ENCODE measurements at places on chromosomes 5 and 9.

DNA sequence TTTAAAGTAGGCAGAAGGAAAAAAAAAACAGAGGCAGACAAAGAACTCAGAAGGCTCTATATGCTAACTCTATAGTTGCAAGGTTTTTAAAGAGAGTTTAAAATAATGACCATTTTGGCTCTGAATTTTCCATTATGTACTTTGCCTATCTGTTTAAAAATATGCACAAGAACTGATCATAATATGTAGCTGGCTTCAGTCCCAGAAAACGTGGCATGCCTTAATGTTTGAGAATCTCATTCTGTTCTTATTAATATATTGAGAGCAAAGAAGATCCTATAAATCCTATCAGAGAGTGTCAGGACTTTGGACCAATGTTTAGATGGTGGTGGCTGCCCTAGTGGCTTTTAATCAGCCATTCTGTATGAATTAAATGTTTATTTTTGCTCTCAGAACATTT lies 121.5 kb downstream of the JMY start:
- DNase-seq, result no peak

GRCh38 chr5:14357851-14358250 lies 214.7 kb downstream of the TRIO start:
- DNase-seq, result no peak

GRCh38 chr5:157283434-157283833 lies 17.5 kb downstream of the CYFIP2 start:
- no peak for DNase-seq

DNA sequence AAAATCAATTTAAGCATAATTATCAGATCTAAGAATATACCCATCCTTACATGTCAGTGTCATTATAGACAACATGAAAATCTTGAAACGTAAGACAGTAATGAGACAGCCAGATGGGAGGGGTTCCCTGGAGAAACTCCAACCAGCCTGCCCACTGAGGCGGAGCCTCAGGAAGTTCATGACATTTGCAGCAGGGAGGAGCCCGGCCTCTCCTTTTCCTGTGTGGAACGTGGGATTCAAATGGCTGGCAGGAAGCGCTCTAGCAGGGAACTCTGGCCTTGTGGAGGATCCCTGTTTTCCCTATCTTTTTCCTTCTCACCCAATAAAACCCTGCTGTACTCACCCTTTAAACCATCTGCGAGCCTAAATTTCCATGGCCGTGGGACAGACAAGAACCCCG lies 176.6 kb upstream of the KCNN2 start:
- DNase-seq, result no peak

- DNase-seq, result no peak
Measured at GRCh38 chr9:124458441-124458840, 8.2 kb downstream of the ADGRD2 start.

GRCh38 chr9:21931428-21931827 lies 62.8 kb downstream of the CDKN2A start:
- DNase-seq, result no peak

- no peak for DNase-seq
Measured at GRCh38 chr9:119986713-119987112, 593.3 kb downstream of the CDK5RAP2 start.

GRCh38 chr9:36987891-36988290 lies 46.2 kb downstream of the PAX5 start:
- DNase-seq, result no peak

DNA sequence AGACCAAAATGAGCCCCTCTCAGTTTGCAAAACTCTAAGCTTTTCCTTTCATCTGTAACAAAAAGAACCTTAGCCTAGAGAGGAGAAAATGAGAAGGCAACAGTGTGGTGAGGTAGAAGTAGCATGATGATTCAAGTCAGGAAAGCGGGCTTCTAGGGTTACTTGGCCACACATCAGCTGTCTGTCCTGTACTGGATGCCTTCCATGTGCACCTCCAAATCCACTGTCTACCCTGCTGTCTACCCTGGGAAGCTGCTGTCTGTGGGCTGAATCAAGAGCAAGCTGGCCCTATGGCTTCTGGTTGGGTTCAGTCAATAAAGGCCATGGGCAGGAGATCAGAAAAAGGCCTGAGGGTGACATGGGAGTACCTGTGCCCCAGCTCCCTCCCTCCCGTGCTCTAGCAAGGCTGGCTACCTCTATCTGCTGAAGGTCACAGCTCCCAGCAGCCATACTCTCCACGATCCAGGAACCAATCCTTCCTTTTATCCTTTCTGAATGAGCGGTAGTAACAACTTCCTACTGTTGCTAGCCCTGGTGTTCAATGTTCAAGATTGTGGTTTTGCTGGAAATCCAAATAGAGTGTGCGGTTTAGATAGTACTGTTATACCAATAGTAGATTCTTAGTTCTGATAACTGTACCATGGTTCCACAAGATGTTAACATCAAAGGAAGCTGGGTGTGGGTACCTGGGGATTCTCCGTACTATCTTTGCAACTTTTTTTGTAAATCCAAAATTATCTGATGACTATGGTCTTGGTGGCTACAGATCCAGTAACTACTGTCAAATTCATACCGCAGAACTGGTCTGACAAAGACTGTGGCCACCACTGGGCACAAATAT lies 191.0 kb downstream of the ESM1 start:
- DNase-seq, result no peak

GRCh38 chr9:13171261-13171660 lies 108.2 kb downstream of the MPDZ start:
- DNase-seq, result no peak

DNA sequence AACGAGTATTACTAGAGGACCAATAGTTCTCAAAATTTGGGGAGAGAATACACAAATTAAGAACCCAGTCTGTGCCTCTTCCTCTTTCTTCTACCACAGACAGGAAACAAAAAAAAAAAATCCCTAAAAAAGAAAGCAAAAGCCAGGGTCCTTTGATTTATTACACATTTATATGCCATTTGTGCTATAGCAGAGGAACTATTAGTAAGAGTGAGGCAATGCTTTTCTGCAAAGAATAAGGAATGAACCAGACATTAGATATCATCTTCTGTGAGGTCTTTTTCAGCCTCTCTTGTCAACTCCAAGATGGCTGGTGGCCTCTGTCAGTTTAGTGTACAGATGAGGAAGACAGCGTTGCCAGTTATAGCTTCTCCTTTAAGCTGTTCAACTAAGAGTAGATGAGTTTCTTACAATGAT lies 127.6 kb downstream of the RFX3 start:
- DNase-seq, result no peak

GRCh38 chr5:77798456-77798855 lies 22.3 kb upstream of the TBCA start:
- DNase-seq, result no peak

DNA sequence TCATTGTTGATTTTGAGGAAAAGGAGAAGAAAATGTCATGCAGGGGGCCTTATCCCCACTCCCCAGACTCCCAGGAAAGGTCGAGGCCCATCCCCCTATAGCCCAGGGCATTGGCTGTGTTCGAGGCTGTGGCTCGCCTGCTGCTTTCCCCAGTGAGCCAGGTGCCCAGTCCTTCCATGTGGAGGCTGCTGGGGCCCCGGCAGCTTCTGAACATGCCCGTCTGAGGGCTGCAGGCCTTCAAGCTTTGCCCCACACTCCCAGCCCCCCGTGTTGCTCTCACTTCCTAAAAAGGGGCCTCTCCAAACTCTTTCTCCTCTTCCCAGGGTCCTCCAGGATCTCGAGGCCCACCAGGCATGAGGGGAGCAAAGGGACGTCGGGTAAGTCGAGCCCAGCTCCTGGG lies 64.7 kb upstream of the ORM1 start:
- DNase-seq, result no peak

GRCh38 chr5:39109606-39110005 lies 35.4 kb upstream of the RICTOR start:
- DNase-seq, result no peak

- no peak for DNase-seq
Measured at GRCh38 chr9:122172131-122172530, 12.4 kb downstream of the MORN5 start.

DNA sequence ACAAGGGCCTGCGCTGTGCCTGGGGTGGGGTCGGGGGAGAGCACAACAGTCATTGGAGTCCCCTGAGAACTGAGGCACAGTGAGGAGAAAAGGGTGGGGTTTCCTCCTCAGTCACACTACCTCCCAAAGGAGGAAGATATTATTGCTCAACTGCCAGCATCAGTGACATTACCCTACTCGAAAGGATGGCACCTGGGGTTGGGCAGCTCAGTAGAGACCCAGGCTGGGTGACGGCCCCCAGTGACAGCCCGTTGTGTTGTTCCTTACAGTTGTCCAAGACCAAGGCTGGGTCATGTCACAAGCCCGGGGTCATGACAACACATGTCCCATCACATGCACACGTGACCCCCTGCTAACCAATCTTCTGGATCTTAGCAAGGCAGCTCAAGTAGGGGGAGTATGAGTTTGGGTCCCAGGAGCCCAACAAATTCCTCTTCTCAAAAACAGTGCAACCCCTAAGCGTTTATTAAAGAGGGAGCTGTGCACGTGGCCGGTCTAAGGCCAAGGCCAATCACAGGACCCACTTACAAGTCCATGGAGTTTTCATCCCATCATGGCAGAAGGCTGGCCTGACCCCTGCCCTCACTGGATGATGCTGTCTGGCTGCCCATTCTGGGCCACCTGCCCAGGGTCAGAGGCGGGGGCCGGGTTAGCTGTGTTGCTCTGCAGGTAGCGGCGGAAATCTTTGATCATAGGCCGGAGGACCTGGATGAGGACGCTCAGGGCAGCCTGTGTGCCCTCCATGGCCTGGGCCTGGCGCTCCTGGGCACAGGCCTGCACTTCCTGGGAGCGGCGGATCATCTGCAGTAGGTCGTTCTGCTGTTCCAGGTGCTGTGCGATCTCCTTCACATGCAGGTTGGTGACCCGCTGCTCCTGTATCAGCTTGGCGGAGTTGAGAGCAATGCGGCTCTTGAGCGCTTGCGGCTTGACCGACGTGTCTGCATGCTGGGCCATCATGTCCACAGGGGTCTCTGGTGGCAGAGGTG lies 4.0 kb downstream of the NAIF1 start:
- DNase-seq, result no peak

DNA sequence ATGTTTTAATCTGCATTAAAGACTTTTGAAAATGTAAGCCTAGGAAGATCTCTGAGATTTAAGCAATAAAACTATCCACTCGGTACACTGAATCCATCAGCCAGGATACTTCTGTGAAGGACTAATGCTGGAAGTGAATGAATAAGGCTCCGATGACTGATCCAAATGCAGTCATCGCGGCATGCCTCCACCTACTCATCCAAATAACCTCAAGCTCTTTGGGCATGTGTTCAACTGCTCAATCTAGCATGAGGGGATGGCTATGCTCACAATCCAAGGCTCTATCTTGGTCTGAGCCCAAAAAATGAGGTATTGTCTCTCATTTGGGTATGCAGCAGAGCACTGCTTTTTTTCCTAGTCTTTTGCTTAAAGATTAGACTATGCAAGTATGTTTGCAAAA lies 19.2 kb downstream of the MARCHF3 start:
- no peak for DNase-seq

DNA sequence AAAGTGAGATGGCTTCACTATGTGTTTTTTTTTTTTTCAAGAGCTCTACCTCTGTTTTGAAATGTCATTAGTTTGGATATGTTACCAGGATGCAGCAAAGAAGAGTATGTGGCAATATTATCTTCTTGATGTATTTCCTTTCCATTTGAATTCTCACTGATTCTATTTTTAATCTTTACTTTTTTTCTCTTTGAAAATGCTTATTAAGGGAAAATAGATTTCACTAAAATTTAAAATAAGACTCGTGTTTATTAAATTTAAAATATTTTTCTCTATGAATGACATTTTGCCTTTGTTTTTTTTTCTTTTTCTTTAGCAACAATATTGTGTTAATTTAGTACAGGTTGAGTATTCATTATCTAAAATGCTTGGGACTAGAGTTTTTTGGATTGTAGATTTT lies 29.2 kb downstream of the TENT2 start:
- no peak for DNase-seq

DNA sequence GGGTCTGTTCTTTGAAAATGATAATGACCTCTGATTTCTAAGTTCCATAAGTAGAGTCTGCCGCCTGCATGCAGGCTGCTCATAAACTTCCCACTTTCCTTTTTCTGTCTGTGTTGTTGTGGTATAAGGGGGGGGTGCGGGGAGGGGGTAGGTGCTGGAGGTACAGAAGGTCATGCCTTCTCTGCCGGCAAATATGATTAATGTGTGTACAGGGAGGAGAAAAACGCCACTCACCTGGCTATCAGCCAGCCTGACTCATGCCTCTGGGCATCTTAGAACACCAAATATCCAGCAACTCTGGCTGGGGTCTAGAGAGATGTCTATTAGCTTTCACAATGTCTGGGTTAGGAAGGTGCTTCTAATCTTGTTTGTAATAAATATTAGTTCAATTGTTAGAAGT lies 128.3 kb downstream of the EFNA5 start:
- DNase-seq, result peak; percentile 49

DNA sequence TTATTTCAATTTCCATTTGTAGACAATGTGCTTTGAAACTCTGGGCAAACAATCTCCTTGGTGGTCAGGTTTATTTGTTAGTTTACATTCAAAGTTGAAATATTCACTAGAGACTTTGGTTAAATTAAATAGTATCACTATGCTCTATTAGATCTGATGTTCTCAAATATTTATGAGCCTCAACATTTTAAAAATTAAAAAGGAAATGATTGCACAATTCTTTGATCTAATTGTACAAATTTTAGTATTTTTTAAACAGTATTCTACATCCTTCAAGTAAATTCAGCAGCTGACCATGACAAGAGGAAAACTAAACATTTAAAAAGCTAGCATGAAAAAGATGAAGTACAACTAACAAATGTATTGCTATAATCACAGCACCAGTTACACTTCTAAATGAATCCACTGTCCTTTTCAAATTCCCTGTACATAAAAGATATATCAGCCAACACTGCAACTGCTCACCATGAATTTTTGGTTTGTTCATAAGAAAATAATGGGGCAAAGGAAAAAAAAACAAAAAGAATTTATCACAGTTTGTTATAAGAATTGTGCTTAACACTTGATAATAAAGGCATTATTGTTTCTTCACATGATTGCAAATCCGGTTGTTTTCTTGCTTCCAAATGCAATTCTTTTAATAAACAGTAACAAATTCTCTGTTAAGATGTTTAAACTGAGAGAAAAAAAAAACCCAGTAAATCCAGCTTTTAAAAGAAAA lies 10.7 kb downstream of the SETD9 start:
- DNase-seq, result no peak

GRCh38 chr5:128426090-128426534 lies 111.9 kb downstream of the FBN2 start:
- no peak for DNase-seq

GRCh38 chr9:131578731-131579504 lies 33.6 kb downstream of the PRRT1B start:
- no peak for DNase-seq

GRCh38 chr9:105064248-105065097 lies 136.5 kb upstream of the ABCA1 start:
- peak; percentile 97 for DNase-seq

Measured in NCI-H1105 (cell line).